Stimulated activated CD8-positive, alpha-beta memory T cell treated with anti-CD3 and anti-CD28 coated beads, Interleukin-7, amount 100 ng/mL, for 48 hours (primary cell): ENCODE measurements at places on chromosomes 2 and 18.

DNA sequence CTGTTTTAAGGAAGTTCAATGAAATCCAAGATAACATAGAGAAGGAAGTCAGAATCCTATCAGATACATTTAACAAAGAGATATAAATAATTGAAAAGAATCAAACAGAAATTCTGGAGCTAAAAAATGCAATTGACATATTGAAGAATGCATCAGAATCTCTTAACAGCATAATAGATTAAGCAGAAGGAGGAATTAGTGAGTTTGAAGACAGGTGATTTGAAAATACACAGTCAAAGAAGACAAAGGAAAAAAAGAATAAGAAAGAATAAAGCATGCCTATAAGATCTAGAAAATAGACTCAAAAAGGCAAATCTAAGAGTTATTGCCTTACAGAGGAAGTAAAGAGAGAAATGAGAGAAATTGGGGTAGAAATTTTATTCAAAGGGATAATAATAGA lies 204.1 kb downstream of the SS18 start:
- no peak for DNase-seq

- DNase-seq: no peak
Observed at GRCh38 chr2:101946372-101947039, 45.3 kb upstream of the IL1R2 start.

DNA sequence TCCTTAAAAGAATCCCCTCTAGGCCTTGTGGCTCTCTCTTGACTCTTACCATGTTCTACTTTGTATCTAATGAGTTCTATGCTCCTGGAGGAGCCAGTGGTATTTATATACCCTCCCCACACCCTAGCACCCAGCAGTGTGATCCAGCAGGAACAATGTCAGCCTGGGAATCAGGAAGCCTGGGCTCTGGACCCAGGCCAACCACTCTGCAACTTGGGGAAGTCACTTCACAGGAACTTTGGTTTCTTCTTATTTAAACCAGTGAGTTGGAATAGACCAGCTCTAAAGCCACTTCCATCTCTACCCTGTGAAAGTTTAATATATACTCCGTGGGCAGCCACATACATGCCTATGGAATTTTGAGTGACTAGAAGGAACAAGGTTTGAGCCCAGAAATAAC lies 11.6 kb upstream of the SPTBN1 start:
- DNase-seq: no peak

GRCh38 chr18:46211816-46212215 lies 107.6 kb downstream of the HAUS1 start:
- DNase-seq: no peak

- DNase-seq: no peak
Observed at GRCh38 chr2:168566974-168567665, 111.0 kb downstream of the CERS6 start.

DNA sequence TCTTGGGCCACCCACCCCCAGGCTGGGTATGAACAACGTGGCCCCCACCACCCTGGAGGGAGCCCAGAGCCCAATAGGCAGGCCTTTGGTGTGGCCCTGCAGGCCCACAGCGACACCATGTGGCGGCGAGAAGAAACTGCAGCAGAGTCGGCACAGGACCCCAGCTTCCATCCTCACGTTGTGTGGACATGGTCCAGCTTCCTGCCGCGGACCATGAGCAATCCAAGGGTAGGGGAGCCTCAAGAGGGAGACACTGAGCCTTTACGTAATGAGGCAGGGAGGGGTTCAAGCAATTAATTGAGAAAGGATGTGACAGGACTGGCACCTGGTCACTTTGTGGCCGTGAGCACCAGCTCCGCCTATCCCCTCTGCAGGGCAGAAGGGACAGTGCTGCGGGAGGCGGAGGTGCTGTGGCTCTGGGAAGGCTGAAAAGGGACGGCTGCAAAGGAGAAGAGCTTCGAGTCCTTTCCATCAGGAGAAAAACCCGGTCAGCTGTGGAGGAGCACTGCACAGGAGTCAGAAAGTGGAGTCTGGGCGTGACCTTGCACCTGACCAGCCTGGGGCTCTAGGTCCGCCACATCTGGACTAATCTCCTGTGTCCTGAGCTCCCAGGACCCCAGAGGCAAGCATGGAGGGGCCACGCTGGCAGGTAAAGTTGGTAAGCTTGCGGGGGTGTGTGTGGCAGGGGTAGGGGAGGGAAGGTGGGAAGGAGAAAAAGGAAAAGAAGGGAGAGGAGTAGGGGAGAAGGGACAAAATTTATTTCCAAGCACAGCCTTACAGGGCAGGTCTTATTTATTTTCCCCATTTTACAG lies 44.9 kb downstream of the TMEM37 start:
- peak; percentile 3 for DNase-seq

- DNase-seq: no peak
Observed at GRCh38 chr18:42477267-42477666, 522.2 kb downstream of the PIK3C3 start.

- DNase-seq: no peak
Observed at GRCh38 chr2:157264099-157264498, 6.6 kb downstream of the GALNT5 start.

DNA sequence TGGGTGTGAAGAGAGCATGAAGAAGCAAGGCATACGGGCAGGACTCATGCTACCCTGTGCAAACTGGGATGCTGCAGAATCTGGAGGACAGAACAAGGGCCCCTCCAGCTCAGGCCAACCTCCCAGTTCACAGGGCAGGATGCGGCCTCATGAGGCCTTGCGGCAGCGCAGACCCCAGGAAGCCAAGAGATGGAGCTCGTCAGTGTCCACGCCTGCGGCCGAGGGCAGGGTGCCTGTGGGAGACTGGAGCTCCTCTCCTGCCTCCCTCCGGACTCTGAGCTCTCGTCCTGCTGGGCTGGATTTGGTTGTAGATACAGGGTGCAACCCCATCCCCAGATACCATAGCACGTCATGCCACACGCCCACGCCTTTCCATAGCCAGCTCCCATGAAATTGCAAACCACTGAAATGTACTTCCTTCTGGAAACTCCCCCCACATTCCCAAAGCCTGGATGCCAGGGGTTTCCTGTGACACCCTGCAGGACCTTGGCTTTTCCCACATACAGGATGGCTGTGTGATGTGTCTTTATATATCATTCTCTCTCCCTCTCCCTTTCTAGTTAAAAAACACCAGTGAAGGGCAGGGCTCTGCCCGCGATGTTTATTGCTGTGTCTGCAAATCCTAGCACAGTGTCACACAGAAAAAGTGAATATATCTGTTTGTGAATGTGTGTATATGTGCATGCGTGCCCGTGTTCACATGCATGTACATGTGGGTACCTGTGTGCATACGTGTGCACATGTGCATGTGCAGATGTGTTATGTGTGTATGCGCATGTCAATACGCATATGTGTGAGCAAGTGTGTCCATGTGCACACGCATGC lies 12.3 kb upstream of the SNTG2 start:
- DNase-seq: no peak

DNA sequence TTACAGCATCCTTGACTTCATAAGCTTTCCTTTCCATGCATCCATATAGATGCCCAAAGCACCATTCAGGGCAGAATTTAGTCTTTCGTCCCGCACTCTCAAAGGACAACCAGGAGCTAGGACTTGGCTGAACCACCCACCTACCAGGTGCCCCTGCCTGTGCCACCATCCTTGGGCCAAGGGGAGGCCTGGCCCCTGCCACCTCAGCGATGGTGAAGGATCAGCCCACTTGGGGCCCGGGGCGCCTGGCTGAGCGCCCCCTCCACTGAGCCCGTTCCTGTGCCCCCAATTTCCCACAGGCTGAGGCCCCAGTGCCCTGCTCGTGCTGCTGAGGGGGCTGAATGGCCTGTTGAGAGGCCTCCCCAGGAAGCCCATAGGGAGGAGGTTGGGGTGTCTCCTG lies 33.3 kb upstream of the ALPP start:
- DNase-seq: no peak

DNA sequence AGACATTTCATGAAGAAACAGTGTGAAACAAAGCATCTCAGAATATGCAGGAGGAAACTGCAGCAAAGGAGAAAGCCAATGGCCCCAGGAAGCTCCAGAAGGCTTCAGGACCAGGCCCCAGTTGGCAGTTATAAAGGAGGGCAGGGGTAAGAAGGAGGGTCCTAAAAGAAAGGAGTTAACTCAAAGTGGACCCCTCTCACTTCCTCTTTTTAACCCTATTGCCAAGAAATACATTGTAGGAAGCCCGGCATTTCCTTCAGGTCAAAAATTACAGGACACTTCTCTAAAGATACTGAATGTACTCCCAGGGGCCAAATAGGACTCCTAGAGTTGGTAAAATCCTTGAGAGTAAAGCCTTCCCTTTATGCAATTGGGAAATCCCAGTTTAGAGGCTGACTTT lies 77.1 kb upstream of the TGFA start:
- DNase-seq: no peak

DNA sequence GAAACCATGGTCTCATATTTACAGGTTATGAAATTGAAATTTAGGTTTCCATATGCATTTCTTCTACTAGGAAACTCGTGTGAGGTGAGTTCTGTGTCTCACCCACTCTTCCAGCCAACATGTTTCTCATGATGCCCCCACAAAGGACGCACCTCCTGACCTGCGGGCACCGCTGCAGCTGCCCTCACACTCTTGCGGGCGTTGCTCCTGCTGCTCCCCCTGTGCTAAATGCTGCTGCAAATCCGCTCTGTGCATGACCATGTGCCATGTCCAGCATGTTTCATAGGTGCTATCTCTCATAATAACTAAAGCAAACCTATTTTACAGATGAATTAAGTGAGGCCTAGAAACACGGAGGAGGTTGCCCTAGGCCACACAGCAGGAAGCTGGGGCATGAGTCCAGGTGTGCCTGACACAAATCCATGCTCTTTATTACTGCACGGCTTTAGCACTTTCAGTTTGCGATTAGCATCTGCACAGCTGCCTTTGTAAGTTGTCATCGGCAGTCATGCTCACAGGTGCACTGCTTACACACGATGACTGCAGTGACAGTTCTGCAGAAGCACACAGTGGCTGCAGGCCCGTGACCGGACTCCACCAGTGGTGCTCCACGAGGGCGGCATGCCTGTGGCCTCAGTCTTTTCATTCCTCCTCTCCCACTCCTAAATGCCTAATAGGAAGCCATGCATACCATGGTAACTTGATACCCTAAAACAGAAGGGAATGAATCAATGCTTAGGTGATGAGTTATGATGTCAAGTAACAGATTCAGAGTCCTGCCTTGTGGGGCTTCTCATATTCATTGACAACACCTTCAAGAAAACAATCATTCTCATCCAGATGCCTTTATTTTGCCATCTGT lies 14.9 kb upstream of the GALR1 start:
- DNase-seq: no peak

GRCh38 chr2:144143294-144144151 lies 376.4 kb downstream of the ZEB2 start:
- no peak for DNase-seq

- DNase-seq: peak; percentile 88
Observed at GRCh38 chr2:237700512-237701032, 73.2 kb downstream of the LRRFIP1 start.

- no peak for DNase-seq
Observed at GRCh38 chr18:47323158-47323557, 71.7 kb upstream of the SKOR2 start.

DNA sequence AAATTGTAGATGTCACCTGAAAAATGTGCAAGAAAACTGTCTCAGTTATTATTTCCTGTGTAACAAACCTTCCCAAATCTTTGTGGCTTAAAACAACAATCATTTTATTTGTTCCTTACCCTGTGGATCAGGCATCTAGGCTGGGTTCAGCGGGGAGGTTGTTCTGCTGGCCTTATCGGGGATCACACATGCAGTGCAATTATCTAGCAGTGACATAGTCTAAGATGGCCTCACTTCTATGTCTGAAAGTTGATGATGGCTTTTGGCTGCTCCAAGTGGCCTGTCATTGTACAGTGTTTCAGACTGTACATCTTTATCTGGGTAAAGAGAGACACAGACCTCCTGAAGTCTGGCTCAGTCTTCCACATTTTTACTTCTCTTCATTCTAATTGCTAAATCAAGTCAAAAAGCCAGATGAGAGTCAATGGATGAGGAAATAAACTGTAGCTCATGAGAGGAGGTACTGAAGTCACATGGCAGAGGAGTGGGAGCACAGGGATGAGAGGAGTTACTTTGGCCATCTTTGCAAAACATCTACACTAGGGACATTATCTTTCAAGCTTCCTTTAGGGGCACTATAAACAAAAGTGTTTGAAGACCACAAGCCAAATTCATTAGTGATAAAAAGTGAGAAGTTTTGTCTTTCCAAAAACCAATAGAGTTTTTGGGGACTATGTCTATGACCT lies 243.1 kb upstream of the CCDC68 start:
- DNase-seq: no peak

GRCh38 chr2:237503201-237503600 lies 16.1 kb downstream of the MLPH start:
- DNase-seq: no peak

DNA sequence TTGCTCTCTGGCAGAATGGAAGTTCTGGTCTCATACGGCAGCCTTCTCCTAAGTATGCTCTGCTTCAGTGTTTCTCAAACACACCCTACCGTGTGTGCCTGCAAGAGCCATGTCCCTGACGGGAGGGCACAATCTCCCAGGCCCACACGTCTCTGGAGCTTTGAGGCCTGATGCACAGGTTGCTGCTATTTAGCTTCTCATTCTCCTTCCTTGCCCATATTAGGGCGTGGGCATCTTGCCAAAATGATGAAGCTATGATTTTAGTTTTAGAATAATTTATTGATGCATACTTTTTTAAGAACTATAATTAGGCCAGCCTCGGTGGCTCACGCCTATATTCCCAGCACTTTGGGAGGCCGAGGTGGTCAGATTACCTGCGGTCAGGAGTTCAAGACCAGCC lies 107.9 kb downstream of the RNF144A start:
- no peak for DNase-seq

DNA sequence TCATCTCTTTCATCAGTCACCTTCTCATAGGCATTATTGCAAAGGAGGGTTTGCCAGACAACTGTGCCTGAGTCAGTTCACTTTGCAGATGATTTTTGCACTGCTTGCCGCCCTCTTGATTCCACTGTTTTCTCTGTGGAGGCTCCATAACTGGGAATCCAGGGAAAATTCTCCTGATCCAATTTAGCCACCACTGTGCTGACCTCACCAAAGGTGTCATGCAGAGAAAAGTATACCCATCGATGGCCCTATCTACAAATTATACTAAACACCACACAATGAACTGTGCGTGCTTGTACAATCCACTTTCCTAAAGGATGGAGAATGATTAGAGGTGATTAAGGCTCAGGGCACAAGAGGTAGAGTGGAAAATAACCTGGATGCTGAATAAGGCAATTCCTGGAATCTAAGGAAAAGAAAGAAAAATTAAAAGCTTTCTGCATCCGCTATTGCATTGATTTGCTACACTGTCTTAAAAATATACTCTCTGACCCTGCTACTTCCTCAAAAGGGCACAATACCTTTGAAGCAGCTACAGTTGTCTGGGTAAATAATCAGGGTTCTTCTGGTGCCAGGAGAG lies 409.4 kb downstream of the RIT2 start:
- DNase-seq: no peak
